ENCODE measurements at places on chromosomes 1 and 21.

DNA sequence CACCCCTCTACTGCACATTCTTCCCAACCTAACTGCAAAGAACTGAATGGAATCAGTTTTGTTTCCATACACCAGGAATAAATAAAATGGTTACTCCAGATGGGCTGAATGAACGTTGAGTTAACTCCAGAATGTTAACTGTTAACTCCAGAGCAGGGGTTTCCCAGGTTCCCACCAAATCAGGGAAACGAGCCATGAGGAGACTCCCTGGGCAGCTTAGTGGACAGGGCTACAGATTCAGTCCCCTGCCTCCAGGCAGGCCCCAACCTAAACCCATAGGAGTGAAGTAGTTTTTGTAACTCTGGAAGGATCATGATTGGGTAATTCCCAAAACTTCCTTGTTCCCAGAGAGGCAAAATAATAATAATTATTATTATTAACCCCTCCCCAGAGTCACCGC, 14.1 kb downstream of the VSIG8 start:
- DNase-seq = no peak

DNA sequence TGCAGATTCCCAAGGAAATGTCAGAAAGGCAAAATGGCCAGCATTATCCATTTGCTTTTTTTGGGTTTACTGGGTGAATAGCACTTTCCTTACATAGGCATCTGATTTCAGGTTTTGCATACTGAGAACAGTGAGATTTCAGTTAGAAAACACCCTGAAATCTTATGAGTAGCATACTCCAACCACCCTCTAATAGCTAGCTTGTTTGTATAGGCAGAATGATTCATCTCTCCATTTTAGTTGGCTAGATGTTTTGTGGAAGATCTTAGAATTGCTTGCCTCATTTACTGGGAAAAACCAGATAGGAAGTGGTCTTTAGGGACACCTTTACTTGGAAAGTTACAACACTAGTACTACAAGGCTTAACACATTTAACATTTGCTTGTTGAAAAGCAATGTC, 10.4 kb downstream of the KYAT3 start:
- no peak for DNase-seq

DNA sequence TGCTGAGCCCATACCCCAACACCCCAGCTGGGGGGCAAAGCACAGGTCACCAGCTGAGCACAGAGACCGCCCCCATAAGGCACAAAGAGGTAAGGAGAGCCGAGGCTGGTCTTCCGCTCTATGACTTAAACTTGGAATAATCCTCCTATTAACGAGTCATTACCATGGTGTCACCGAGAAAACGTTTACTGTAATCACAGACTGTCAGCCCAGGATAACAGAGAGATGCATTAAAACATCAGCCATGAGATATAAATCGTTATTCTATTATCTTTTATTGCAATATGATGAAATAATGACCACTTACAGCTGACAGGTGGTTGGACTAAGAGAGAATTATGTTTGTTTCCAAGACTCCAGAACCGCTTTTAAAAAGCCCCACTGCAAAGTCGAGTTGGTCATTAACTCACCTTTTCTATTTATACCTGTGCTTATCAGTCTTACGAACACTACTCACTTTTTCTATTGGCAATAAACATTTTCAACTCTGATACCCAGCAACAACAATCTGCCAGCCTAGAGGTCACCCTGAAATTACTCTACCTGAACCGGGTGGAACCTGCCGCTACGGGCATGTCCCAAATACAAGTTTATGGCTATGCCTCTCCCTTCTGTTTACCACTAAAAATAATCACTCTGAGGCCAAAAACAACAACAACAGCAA, 21.5 kb downstream of the NPHP4 start:
- no peak for DNase-seq

- no peak for DNase-seq
Observed at GRCh38 chr1:94130851-94131595, 10.1 kb upstream of the ABCA4 start.

DNA sequence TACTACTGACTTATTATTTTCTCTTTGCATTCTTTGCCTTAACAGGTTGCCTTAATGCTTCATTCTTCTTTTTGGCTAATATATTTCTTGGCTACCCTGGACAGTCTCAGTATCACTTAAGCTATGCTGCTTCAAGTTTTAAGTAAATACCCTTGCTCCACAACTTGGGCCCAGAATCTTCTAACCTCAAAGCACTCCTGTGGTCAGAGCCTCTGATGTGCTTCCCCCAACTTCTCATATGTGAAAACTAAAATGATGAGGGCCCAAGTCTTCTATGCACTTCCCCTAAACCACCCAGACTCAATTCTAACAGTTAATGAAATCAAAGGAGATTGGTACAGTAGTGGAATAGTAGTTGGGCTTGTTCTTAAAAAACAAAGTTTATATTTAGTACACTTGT, 314.1 kb downstream of the PLPP3 start:
- DNase-seq = no peak
